ENCODE measurements at places on chromosomes 7 and 10. TPM values are rescaled to one million over a fixed set of nuclear protein-coding genes. Genes with fewer than 3 reads are reported as not detected.

GRCh38 chr10:17206210-17206709, 4.8 kb upstream of the TRDMT1 start:
- H3K4me3 ChIP-seq = no peak overlapping the region
- no peaks in the 10 kb centered on the region for H3K36me3 ChIP-seq
- H3K27me3 ChIP-seq = no peaks in the 10 kb centered on the region
- H3K4me1 ChIP-seq = peaks cover 5% of the 10 kb centered on the region

- H3K4me3 ChIP-seq = no peak overlapping the region
- no peak overlapping the region for H3K27ac ChIP-seq
- H3K4me1 ChIP-seq = no peaks in the 10 kb centered on the region
- peaks cover 5% of the 10 kb centered on the region for H3K27me3 ChIP-seq
Observed at GRCh38 chr7:31488562-31489203, 25.2 kb upstream of the ITPRID1 start.

GRCh38 chr10:88608052-88608732, 21.6 kb downstream of the LIPJ start:
- no peaks in the 10 kb centered on the region for H3K27me3 ChIP-seq
- H3K4me3 ChIP-seq = no peak overlapping the region
- H3K36me3 ChIP-seq = no peaks in the 10 kb centered on the region
- no peak overlapping the region for H3K27ac ChIP-seq

GRCh38 chr10:92590623-92591549, 2.0 kb upstream of the KIF11 start:
- H3K4me3 ChIP-seq = peak overlapping the region; percentile 50
- no peaks in the 10 kb centered on the region for H3K27me3 ChIP-seq
- H3K27ac ChIP-seq = peak overlapping the region; percentile 95
- no peak for DNase-seq
- no peaks in the 10 kb centered on the region for H3K36me3 ChIP-seq

GRCh38 chr10:79155301-79156081, 86.7 kb downstream of the ZMIZ1 start:
- H3K4me3 ChIP-seq = no peak overlapping the region
- peak overlapping the region; percentile 92 for H3K27ac ChIP-seq
- no peaks in the 10 kb centered on the region for H3K36me3 ChIP-seq
- H3K27me3 ChIP-seq = no peaks in the 10 kb centered on the region
- H3K4me1 ChIP-seq = no peaks in the 10 kb centered on the region

DNA sequence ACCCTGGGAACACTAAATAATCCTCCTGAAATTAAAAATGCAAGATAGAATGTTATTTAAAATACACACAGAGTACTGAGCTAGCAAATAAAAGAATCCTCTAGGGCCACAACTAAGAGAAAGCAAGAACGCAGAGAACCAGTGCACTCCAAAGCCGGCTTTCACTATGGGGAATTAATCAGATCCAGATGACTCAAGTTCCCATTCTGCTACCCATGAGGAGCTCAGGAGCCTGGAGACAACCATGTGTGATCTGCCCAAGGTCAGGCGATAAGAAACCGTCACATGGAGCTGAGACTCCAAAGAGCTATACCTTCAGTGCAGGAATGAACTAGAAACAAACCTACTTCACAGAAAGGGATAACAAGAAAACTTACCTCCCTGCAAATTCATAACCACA, 19.5 kb upstream of the CYREN start:
- peak overlapping the region; percentile 10 for H3K27ac ChIP-seq
- no peaks in the 10 kb centered on the region for H3K4me1 ChIP-seq
- no peaks in the 10 kb centered on the region for H3K27me3 ChIP-seq

GRCh38 chr10:95820363-95820762, 64.4 kb downstream of the ENTPD1 start:
- DNase-seq = no peak
- no peak overlapping the region for H3K4me3 ChIP-seq
- H3K27me3 ChIP-seq = no peaks in the 10 kb centered on the region
- no peak overlapping the region for H3K27ac ChIP-seq
- H3K36me3 ChIP-seq = no peaks in the 10 kb centered on the region

- peaks cover 28% of the 10 kb centered on the region for H3K4me1 ChIP-seq
- peak overlapping the region; percentile 18 for H3K27ac ChIP-seq
- no peaks in the 10 kb centered on the region for H3K27me3 ChIP-seq
- no peak for DNase-seq
Observed at GRCh38 chr7:102431617-102432298, 1.6 kb upstream of the ORAI2 start.

GRCh38 chr10:61804414-61804813, 97.1 kb upstream of the ARID5B start:
- no peaks in the 10 kb centered on the region for H3K27me3 ChIP-seq
- H3K36me3 ChIP-seq = no peaks in the 10 kb centered on the region
- no peak overlapping the region for H3K4me3 ChIP-seq
- DNase-seq = no peak
- no peak overlapping the region for H3K27ac ChIP-seq
- no peaks in the 10 kb centered on the region for H3K4me1 ChIP-seq

DNA sequence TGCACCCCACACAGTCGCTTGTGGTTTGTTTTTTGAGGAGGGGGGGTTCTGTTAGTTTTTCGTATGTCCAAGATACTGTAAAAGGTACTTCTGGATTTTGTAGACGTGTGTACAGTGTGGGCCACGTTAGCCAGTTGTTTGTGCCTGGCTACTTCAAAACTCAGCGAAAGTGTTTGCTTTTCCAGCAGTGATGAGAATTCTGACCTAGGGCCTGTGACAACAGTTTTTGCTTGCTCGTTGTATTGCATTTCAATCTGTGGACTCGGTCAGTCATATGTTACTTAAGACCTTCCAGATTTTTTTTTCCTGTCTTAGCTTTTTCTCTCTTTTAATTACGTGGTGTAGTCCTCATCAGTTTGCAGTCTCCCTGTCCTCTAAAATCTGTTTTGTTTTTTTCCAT, 338.9 kb upstream of the GALNT17 start:
- H3K27ac ChIP-seq = no peak overlapping the region
- no peaks in the 10 kb centered on the region for H3K4me1 ChIP-seq
- no peak for DNase-seq
- no peak overlapping the region for H3K4me3 ChIP-seq
- H3K36me3 ChIP-seq = peaks cover 23% of the 10 kb centered on the region
- H3K27me3 ChIP-seq = no peaks in the 10 kb centered on the region

PIK3CG gene
- 6.4 TPM for total RNA-seq

CLRN3 gene
- not detected for total RNA-seq

CYP2E1 gene
- total RNA-seq = 7.2 TPM

UCN3 gene
- 3.9 TPM for total RNA-seq

CTAGE6 gene
- total RNA-seq = 0.54 TPM
